ENCODE measurements at places on chromosomes 5 and 9.

DNA sequence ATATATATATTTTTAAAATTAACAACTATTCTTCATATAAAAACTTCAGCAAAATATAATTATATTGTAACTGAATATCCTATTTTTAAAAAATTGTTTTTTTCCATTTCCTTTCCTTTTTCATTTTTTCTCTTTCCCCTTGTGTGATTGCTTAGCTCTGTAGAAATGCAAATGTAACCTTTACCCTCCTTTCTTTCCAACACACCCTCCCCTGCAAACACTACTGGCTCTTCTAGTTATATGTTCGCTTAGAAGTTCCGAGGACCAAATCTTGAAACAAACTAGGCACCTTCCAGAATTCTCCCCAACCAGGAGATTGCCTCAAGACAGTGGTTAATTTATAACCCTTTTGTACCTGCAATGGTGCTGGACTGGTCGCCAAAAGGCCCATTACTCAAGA, 1980.0 kb upstream of the CDH6 start:
- DNase-seq = no peak

DNA sequence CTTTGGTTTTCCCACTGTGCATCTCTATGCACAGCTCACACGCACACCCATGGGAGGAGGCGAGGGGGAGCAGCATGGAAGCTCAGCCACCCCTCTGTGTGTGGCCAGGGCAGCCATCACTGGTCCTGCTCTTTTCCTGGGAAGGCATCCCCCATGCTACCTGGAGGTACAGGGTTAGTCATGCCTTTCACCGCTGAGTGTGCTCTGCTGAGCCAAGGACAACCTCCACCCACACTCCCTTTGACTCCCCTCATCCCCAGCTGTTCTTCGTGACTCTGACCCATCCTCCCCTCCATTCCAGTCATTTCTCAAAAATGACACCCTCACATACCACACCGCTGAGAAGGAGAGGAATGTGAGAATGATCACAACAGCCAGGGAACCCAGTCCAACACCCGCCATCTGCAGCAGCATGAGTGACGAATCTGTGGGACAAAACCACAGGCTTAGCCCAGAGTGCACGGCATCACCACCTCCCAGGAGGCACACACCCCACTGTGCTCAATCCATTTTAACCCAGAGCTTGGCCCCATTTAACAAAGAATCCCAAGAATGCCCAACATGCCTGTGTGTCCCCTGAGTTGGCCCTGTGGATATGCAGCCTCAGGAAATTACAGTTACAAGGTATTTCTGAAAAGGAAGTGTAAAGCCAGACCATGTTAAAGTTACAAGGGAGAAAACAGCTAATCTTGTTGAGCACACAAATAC, 133.4 kb downstream of the SUSD1 start:
- peak; percentile 78 for DNase-seq

DNA sequence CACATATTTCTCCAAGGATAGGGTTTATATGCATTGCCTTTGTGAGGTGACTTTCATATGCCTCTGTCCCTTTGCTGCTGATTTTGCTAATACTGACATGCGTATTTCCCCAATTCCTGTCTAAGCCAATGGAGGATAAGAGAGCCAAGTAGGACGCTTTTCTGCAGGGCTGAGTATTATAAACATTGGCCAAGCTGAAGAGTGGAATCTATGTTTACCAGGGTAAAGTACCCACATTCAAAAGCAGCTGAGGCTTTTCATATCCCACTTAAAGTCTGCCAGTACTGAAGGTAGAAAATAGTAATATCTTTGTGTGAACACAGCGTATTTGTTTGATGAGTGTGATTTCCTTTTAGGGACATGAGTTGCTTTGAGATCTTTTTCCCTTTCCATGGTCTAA, 128.8 kb upstream of the GPR151 start:
- no peak for DNase-seq

GRCh38 chr5:89994266-89994665, 415.3 kb downstream of the CETN3 start:
- no peak for DNase-seq

DNA sequence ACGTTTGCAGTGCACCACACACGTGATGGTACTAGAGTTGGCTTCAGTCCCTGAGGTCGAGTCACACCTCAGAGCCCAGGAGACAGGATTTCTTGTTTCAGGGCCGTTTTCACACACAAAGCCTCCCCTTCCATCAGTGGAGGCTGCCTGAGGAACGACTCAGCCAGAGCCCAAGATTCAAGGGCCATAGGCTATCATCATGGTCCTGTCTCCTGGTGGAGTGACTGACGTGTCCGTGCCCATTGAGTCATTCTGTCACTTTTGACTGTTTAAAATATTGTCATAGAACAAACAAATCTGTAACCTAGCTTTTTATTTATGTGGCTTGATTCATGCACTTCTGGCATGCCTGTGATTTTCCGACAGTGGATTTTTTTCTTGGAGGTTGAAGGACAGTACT, 28.3 kb downstream of the CAMK2A start:
- no peak for DNase-seq

- no peak for DNase-seq
Observed at GRCh38 chr5:22372376-22372775, 480.8 kb downstream of the CDH12 start.

All from Calu3 (cell line).